Stimulated activated CD4-positive, alpha-beta T cell treated with anti-CD3 and anti-CD28 coated beads, TNF-alpha, amount 100 ng/mL, for 48 hours (primary cell): ENCODE measurements at places on chromosomes 7 and 10.

- no peak for DNase-seq
Measured at GRCh38 chr7:112981966-112982365, 104.7 kb downstream of the GPR85 start.

GRCh38 chr7:31065021-31065593, 13.0 kb downstream of the ADCYAP1R1 start:
- no peak for DNase-seq

GRCh38 chr10:7585228-7585627, 81.5 kb downstream of the ITIH5 start:
- DNase-seq, result no peak

DNA sequence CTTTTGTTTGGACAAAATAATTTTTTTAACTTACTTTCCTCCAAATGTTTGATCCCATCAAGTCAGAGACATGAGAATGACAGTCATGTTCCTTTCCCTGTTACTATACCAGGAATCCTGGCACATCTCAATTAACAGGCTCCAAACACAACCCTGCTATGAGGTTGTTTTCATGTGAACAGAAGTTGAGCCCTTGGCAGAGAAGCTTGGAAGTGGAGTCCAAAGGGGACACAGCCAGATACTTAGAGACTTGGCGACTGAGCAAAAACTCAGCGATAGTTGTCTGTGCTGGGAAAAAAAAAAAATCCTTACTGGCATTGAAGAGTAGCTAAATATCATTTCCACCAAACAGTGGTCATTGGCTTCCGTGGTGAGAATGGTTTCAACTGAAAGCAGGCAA, 12.8 kb downstream of the TUBAL3 start:
- DNase-seq, result no peak

DNA sequence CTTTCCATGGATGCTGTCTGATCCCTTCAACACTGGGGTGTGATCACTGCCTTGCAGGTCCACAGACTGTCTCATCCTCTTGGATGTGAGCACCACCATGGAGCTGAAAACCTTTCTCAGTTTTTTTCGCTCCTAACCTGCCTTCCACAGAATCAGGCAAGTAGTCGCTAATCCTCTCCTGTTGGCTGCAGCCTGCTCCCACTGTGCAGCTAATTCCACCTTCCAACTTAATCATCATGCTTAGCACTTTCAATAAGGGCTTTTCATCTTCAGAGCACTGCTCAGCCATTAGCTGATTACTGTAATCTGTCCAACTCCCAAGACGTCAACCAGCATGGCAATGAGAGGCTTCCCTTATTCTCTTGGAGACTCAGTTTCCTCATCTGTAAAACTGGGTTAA, 15.1 kb upstream of the CDH23 start:
- DNase-seq, result no peak

DNA sequence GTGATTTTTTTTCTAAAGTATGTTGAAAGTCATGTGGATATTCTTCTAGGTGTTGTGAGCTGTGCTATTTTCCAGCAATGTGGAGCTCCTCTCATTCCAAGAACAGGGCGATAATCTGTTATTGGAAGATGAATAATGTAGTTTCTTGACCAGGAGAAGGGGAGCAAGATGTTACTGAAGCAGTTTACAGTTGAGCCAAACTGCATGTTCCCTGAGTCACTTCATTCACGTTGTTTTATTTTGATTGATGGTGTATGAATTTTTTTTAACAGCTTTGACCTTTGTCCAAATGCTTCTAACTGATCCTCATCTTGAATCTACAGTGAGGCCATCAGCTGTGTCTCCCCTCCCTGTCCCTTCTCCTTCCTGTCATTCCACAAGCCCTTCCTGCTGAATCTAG, 277.1 kb upstream of the KLF6 start:
- no peak for DNase-seq

DNA sequence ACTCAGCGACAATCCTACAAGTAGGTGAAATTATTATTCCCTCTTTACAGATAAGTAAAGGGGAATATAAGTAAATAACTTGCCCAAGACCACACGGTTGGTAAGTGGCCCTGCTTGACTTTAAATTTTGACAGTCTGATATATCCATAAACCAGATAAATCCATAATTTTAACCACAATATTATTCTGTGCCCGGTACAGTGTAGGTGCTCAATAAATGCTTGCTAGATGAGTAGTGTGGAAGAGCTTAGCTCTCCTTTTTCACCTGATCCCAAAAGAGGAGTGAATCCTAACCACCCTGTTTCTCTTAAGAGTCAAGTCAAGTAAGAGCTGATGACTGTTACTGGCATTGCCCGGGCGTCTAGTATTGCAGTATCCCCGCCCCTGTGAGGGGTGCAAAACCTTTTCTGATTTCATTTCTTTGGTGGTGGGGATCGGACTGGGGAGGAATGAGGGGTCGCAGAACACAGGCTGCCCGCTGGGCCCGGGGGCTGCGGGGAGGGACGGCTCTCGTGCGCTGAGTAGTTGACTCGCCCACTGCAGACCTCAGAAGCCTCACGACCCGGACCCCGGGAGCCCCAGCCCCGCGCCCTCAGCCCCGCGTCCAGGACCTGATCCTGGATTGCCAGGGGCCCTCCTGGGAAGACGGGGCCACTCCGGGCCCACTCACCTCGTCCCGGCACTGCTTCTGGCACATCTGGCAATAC, 490 bp downstream of the KIN start:
- no peak for DNase-seq
